ENCODE measurements at places on chromosomes 4 and X.

GRCh38 chrX:49184294-49185281 lies 1.6 kb downstream of the PRICKLE3 start:
- DNase-seq, result peak; percentile 80

GRCh38 chr4:101157415-101158133 lies 189.8 kb downstream of the PPP3CA start:
- DNase-seq, result no peak

GRCh38 chr4:76781698-76782595 lies 116.0 kb downstream of the SOWAHB start:
- DNase-seq, result no peak

- DNase-seq, result peak; percentile 49
Observed at GRCh38 chr4:95243892-95244291, 304.9 kb downstream of the UNC5C start.

- no peak for DNase-seq
Observed at GRCh38 chrX:118727686-118728339, 407 bp downstream of the IL13RA1 start.

- DNase-seq, result no peak
Observed at GRCh38 chr4:57430726-57431125, 320.5 kb upstream of the IGFBP7 start.

DNA sequence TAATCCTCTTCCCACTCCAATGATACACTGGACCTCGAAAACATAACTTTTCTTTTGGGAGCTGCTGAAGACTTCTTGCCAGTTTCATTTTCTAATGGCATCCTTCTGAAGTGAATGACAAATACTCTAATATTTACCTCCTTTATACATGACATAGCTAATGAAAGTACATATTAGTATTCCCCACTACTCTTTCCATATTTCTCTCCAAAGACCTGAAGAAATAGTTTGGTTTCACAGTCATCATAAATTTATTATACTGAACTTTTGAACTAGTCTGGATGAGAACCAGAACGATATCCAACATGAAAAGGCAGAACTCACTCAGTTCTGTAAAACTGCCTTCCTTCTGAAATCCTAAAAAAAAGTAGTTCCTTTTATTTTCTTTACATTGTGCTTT lies 139.1 kb downstream of the GPC3 start:
- DNase-seq, result no peak

- DNase-seq, result no peak
Observed at GRCh38 chr4:178752954-178753525, 1310.8 kb upstream of the AGA start.

GRCh38 chr4:123110147-123110546 lies 187.8 kb upstream of the NUDT6 start:
- DNase-seq, result no peak

- DNase-seq, result no peak
Observed at GRCh38 chr4:31518796-31519250, 798.7 kb downstream of the PCDH7 start.

- DNase-seq, result no peak
Observed at GRCh38 chrX:53241558-53241957, 16.6 kb upstream of the KDM5C start.

GRCh38 chrX:18441780-18442367 lies 16.5 kb downstream of the CDKL5 start:
- no peak for DNase-seq

GRCh38 chr4:150237110-150237872 lies 159.0 kb downstream of the DCLK2 start:
- DNase-seq, result no peak

DNA sequence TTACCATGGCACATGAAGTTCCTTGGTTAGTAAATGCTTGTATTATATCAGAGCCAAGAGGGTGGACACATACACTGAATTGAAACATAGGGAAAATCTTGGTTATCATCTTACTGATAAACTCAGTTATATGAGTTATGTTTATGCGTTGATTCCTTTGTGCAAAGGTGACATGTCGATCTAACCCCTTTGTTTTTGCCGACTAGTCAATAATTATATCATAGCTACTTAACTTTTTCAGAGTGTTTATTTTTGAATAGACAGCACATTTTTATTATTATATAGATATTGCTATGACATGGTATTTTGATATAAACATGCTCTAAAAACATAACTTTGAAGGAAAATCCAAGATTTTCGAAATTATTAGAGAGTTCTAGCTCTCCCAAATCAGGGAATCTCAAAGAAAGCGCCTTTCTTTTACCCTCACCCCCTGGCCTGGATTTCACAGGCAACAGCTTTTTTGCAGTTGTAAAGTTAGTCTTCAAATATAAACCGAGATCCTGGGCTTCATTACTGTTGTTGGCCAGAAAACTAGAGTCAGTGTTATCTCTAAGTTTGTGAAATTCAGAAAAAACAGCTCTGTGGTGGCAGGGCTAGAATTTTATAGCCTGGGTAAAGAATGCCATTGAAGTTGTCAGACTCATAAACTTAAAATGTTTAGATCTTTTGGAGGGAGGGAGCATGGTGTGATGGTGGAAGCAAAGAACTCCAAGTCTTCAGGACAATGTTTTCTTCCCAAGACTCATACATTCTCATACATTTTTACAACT lies 45.8 kb upstream of the PITX2 start:
- DNase-seq, result no peak

- DNase-seq, result no peak
Observed at GRCh38 chr4:26192899-26193869, 127.6 kb upstream of the RBPJ start.

GRCh38 chr4:85701861-85702321 lies 226.9 kb downstream of the ARHGAP24 start:
- DNase-seq, result no peak

DNA sequence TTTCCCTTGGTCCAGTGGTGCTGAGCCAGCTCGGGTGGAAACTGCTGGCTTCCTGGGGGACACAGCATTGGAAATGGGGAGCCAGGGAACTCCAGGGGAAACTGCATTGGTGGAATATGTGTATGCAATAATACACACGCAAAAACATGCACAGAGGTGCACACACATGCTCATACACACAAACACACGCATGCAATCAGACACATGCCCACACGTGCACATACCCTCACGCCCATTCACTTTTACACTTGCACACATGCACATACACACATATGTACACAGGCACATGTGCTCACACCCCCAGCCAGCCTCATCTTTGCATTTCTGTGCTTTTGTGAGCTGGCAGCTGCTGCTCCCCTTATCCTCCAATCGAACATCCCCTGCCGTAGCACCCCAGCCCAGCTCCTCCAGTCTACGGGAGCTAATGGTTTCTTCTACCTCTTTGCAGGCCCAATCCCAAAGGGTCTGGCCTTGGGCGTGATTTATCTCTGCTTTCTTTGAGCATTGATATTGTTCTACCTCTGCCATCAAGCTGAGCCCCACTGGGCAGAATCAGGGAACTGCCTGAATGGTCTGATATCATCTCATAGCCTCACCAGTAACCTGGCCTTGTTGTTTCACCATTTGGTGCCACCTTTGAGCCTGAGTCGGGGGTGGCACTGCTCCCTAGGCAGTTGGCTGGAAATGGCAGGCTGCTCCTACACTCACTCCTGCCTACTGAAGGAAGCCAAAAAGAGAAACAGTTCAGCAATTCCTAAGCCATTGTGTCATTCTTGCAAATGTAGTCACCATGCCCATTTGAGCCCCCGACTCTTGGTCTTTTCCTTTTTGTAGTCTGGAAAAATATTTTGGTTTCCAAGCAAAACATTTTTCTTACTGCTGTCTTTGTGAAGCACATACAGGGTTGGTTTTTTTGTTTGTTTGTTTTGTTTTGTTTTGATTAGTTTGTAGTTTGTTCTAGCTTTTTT lies 104.4 kb upstream of the MAMLD1 start:
- DNase-seq, result no peak

All from K562 (cell line).